ENCODE measurements at places on chromosomes 4 and X.

GRCh38 chrX:103311399-103311780 lies 600 bp upstream of the BEX2 start:
- DNase-seq: no peak

DNA sequence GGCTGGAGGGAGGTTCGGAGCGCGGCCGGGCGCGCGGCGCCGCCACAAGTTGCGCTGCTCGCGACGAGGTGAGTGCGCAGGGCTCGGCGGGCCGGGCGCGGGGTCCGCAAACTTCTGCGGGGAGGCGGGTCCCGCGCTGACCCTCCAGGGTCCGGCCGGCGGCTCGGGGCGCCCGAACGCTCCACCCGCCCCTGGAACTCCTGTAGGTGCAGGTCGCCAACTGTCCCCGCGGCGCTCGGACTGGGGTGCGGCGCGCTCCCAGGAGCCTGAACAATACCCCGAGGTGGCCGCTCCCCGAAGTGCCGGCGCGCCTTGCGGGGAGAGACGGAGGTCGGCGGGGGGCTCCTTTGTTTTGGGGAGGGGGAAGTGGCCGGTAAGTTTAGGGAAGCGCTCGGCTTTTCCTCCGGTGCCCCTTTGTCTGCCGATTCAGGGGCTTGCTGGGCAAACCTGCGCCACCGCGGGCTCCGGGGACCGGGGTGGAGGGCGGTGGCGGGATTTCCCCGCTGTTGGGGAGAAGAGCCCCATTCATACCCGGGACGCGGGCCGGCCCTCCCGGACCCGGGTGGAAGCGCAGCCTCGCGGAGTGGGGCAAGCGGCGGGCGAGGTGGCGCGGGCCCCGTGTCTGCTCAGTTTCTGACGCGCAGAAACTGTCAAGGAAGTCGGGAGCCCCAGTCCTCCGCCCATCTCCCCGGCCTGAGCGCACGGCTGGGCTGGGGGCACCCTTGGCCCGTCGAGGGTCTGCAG lies 694 bp downstream of the TBL1X start:
- peak; percentile 13 for DNase-seq

DNA sequence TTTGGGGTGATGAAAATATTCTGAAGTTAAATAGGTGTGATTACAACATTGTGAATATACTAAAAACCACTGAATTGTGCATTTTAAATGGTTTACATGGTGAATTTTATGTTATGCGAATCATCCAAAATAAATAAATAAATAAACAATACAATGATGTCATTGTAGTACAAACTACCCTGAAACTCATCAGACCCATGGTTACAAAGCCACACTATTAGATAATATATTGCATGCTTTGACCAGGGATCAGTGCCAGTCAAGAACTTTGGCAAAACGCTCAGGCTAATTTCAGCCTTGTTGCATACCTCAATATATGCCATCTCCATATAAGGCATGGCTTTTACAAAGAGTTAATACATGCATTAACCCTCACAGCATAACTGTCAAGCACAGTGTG lies 45.5 kb upstream of the XIAP start:
- DNase-seq: no peak

DNA sequence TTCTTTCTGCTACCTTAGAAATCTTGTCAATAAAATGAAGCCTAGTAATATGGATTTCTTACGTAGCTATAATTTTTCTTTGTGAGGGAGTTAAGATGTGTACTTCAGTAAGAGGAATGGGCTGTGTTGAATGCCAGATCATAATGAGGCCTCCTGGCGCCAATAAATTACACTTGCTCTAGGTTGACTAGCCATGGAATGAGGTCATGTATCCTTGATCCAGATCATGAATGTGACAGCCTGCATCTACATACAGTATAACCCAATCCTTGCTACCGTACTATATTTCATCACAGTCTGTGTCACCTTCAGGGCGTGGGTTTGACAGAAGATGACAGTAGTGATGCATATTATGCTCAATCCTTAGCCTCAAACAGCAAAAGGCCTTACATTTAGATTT lies 36.2 kb downstream of the NHS start:
- no peak for DNase-seq

DNA sequence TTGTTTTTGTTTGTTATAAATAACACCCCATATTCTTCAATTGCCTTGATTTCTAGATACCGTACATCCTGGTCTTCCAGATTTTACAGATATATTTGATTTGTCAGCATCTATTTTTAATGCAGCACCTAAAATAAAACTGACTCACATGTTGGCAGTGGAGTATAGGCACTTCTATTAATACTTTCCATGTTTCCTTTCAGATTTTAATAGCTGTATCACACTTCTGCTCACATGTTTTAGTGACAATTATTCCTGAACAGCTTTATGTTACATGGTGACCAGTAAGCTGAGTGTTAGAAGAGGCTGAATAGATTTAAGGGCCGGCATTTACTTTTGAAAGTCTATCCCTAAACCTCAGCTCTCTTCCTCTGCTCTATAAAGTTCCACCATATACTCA lies 46.1 kb downstream of the C4orf46 start:
- no peak for DNase-seq

GRCh38 chr4:143336781-143337599 lies at the start of gene GAB1:
Gene GAB1, plus strand, starts transcription at chr4:143336876. Its CDS starts 313 bp downstream, at chr4:143337189.
- peak; percentile 85 for DNase-seq

Measured in K562 (cell line).